ENCODE measurements at places on chromosomes 1 and 21.

DNA sequence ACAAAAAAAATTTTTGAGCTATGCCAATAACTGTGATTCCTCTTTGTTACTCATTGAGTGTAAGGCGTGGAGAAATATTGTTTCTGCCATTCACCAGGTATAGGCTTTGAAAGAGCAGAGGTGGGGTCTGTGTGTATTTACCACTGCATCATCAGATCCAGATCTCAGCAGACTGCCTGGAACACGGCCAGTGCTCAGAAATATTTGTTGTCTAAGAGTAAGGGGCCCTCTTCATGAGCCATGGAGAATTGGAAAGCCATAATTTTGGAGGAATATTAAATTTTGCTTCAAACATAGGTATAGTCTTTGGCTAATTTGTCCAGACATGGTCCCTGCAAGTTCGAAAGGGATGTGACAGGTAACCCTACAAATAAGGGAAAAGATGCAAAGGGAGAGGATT is 231.3 kb upstream of the IRF2BP2 start:
- DNase-seq, result no peak

DNA sequence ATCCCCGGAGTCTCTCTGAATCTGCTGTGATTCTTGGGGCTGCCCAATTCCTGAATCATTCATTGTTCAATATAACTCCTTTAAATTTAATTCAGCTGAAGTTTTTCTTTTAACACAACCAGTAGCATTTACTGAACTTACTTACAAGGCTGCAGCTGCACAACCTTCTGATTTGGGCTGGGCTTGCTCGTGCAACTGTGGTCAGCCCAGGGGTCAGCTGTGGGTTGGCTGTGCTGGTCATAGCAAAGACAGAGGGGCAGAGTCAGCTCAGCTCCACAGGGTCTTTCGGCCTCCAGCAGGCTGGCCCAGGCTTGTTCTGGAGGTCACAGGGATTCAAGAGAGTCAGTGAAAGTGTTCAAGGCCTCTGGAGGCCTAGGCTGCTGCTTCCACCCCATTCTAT is 186.1 kb downstream of the MATN1 start:
- no peak for DNase-seq

GRCh38 chr21:41895643-41896493 is 16.7 kb upstream of the PRDM15 start:
- peak; percentile 28 for DNase-seq

DNA sequence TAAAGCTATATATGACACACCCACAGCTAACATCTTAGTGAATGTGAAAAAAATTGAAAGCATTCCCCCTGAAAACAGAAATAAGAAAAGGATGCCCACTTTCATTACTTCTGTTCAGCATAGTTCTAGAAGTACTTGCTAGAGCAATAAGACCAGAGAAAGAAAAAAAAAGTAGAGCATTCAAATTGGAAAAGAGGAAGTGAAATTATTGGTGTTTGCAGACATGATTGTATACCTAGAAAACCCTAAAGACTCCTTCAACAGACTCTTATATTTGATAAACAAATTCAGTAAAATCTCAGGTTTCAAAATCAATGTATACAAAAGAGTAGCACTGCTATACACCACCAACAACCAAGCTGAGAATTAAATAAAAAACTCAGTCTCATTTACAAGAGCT is 1461.0 kb downstream of the AMY1C start:
- no peak for DNase-seq

- no peak for DNase-seq
These were observed 128.2 kb downstream of the KCNN3 start for GRCh38 chr1:154741741-154742495.

- DNase-seq, result no peak
These were observed 4.5 kb downstream of the KRTCAP2 start for GRCh38 chr1:155168456-155169210.

- DNase-seq, result peak; percentile 48
These were observed 2.1 kb upstream of the S100A2 start for GRCh38 chr1:153567621-153568366.

GRCh38 chr1:241823925-241824324 is 24.1 kb upstream of the EXO1 start:
- no peak for DNase-seq
